ENCODE measurements at places on chromosomes 4 and X.

DNA sequence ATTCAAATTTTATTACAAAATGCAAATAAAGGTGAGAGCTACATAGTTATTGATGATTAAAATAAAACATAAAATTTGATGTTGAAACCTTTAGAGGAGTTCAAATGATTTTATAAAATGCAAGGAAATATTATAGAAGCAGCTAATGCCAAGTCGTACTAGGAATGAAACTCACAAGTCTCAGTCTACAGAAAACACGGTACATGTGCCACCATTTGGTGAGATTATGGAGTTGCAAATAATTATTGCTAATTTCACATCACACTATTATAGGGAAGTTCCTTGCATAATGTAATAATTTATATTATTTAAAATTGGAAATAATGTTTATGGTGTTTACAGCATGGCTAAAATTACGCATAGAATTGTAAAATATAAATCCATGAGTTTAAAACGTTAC lies 1601.7 kb upstream of the TENM3 start:
- DNase-seq: no peak

GRCh38 chr4:128364565-128364964 lies 77.0 kb upstream of the PGRMC2 start:
- DNase-seq: no peak

- no peak for DNase-seq
These were observed 6.3 kb upstream of the SORCS2 start for GRCh38 chr4:7186031-7186430.

DNA sequence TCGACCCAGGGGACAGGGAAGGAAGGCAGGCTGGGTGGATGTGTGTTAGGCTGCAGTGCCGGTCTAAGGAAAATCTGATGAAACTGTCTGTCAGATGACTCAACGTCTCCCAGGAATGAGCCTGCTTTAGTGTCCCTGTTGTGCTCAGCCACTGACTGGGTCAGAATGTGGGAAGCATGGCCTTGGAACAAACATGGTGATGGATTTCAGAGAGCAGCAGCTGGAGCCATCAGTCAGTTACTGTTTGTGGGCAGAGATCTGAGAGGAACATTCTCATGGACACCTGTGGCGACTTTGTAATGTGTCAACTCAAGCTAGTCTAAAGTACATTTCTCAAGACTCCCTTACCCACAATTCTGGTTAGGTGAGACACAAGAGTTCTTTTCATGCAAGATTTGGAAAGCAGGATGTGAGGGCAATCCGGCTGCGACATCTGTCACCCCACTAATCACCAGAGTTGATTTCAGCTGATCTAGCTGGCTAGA lies 63.2 kb downstream of the ANAPC10 start:
- DNase-seq: no peak

- no peak for DNase-seq
These were observed 119.0 kb downstream of the REELD1 start for GRCh38 chr4:146333187-146333894.

- DNase-seq: no peak
These were observed 180.3 kb upstream of the HS3ST1 start for GRCh38 chr4:11608992-11609391.

GRCh38 chrX:134885336-134886001 lies 105.3 kb upstream of the SMIM10 start:
- DNase-seq: no peak

DNA sequence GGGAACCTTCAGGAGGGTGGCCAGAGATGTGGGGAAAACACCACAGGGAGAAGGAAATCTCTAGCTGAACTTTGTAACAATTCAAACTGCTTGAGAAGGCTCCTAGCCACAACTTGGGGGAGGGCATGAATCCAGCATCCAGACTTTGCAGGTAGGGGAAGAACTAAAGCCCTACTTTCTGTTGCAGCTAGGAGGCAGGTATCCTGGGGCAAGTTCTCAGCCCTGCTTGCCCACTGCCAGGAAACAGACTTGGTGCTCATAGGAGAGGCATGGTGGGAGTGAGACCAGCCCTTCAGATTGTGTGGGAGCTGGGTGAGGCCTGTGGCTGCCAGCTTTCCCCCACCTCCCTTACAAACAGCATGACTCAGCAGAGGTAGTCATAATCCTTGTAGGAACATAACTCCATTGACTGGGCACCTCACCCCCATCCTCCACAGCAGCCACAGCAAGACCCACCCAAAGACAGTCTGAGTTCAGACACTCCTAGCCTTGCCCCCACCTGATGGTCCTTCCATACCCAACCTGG lies 209.5 kb upstream of the CPEB2 start:
- DNase-seq: no peak

GRCh38 chrX:20438871-20439526 lies 172.3 kb upstream of the RPS6KA3 start:
- DNase-seq: no peak

DNA sequence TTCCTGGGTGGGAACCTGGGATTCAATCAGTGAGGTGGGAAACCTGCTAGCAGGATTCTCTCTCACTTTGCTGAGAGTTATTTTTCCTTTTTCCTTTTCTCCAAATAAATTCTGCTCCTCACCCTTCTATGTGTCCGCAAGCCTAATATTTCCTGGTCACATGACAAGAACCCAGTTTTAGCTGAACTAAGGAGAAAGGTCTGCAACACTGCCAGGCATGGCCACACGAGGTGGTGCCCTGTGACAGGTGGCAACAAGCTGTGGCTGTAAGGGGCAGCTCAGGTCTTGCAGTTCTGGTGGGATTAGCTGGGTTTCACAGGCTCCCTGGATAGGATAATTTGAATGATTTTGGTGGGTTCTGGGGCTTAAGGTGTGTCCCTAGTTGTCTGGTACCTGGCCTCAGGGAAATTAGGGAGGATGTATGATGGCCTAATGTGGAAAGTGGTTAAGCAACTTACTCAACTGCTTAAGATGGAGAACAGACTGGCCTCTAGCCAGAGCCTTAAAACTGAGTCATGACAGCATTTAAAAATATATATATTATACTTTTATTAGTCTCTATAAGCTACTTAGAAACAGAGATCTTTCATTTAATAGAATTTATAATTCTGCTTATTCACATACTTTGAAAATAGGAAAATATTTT lies 215.0 kb downstream of the IL15 start:
- no peak for DNase-seq

DNA sequence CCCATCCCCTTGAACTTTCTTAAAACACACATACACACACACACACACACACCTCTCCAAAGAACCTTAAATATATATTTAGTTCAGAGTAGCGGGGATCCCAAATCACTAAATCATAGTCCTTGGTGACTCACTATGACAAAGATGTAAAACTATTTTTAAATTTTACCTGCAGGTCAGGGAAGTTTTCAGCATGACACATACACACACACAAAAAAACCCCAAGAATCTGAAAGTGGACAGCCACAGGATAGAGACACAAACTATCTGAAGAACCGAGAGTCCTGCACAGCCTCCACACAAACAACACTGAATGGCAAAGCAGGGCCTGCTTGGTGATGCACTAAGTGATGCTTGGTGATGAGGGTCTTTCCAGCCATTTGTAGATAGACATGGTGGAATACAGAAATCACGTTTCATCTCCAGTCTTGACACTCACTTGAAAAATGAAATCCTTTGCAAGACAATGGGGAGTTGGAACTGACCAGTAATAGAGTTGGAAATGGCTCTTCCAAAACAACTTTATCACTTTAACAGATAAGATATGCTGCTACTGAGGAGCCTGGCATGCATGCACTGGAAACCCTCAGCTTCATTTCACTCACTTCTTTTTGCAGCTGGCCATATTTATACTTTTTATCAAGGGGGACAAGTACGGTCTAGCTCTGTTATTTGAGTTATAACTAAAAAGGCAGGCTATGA lies 307.3 kb downstream of the RAPGEF2 start:
- DNase-seq: no peak

GRCh38 chr4:95157596-95157995 lies 391.2 kb downstream of the UNC5C start:
- DNase-seq: no peak

DNA sequence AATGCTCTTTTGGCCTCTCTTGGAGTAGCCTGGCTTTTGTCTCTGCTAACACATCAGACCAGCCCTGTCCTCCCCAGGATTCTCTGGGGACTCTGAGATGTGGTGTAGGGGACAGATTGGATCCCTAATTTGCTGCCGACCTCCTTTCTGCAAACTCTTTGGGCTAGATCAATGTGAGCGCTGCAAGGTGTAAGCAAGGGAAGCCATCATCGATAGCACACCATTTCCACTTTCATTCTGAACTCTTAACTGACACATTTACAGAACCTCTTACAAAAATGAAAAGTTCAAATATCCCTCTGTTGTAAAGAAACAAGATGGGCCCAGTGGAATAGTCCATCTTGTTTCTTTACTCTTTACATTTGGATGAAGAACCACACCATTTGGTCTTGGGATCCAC lies 46.6 kb downstream of the PGRMC2 start:
- DNase-seq: no peak

- DNase-seq: no peak
These were observed 31.0 kb downstream of the TMEM131L start for GRCh38 chr4:153497091-153497531.

GRCh38 chrX:112851806-112852205 lies 11.2 kb upstream of the AMOT start:
- no peak for DNase-seq

DNA sequence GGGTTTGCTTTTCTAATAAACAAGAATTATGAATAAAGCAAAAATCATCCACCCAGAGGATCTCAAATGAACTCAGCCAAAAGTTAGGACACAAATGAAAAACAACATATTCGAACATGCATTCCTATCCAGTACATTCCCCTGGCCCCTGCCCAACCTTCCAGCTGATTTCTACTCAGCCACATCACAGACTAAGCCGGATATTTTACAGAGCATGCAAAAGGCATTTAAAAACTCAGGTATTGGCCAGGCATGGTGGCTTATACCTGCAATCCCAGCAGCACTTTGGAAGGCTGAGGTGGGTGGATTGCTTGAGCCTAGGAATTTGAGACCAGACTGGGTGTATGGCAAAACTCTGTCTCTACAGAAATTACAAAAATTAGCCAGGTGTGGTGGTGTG lies 54.6 kb downstream of the RELL1 start:
- no peak for DNase-seq

DNA sequence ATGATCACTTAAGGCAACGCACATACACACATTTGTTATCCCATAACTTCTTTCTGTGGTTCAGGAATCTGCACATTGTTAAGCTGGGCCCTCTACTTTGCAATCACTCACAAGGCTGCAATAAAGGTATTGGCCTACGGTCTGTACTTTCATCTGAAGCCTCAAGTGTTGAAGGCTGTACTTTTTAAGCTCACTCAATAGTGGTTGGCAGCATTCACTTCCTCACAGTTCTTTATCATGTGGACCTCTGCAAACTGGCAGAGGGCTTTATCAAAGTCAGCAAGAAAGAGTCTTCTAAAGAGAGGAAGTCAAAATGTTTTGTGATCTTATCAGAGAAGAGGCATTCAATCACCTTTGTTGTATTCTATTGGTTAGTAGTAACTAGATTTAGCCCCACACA lies 301.4 kb upstream of the EPHA5 start:
- no peak for DNase-seq

- DNase-seq: no peak
These were observed 127.3 kb upstream of the WDR1 start for GRCh38 chr4:10243856-10244255.

- no peak for DNase-seq
These were observed 62.0 kb downstream of the AWAT2 start for GRCh38 chrX:69987691-69988090.

DNA sequence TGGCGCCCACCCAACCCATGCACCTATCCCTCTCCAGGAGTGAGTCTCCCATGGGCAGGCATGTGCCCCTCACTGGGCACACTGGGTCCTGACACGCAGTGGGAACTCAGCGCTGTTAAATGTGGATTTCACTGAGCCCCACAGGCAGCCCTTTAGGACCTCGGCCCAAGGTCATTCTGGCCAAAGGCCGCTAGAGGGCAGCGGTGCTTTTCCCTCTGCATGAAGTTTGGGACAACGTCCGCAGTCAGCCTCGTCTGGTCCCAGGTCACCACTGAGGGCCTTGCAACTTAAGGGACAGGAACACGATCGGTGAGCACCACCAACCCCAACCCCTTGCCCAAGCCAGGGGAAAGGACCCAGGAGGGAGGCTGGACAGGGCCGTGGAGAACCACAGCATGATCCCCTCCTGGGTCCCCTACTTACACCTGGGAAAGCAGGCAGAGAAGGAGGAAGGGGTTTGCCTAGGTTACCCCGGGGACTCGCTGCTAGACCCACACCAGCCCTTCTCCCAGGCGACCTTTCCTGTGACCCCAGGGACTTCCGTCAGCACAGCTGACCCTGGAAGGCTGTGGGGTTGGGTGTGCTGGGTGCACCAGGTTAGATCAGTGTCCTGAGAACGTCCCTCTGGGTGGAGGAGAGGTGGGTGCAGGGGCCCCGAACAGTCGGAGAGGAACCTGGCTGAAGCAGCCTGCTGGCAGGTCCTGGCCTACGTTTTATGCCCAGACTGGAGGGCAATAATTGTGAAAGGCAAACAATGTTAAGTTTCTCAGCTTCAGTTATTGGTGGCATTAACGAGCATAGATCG lies 24.0 kb downstream of the CYTL1 start:
- DNase-seq: peak; percentile 72

- DNase-seq: no peak
These were observed 16.5 kb downstream of the SEPTIN11 start for GRCh38 chr4:76965866-76966579.

DNA sequence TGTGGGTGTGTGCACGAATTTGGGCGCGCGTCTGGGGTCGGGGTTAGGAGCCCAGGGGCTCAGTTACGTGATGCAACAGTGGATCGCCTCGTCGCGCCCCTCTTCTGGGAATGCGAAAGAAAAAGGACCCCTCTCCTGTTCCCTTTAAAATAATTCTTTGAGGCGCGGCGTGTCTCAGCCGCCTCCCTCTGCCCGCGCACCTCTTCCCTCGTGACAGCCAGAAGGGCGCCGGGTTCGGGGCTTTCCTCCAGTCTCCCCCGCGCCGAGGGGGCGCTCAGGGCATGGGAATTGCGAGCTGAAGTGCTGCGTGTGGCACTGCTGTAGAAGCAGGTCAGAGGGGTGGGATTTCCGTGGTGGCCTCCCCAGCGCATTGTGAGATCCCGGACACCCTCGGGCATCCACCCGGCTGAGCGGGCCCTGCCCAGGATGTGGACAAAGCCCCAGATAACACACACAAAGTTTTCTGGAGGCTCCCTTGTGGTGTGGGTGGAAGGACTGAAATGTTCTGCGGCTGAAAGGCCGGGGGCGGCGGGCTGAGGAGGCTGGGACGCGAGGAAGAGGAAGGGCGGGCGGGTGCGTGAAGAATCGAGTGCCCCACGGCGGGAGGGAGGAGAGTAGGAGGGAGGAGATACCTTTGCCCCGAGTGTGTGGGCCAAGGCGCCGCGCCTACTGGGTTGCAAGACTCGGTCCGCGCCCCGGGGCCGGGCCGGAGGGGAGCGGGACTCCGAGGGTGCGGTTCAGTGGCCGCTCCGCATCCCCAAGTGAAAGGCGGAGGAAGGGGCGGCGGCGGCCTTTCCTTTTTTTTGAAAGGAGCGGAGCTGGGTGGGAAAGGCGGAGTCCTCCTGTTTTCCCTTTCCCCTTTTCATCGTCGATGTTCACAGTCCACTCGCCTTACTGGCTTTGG lies 752 bp downstream of the SEPTIN11 start:
- no peak for DNase-seq

- DNase-seq: no peak
These were observed 81.6 kb downstream of the ZFX start for GRCh38 chrX:24231131-24231540.

- no peak for DNase-seq
These were observed 892 bp downstream of the IL1RAPL2 start for GRCh38 chrX:104566681-104567501.

GRCh38 chr4:91070736-91071135 lies 943.5 kb downstream of the CCSER1 start:
- no peak for DNase-seq

GRCh38 chr4:145340071-145340675 lies 141.5 kb upstream of the SMAD1 start:
- DNase-seq: no peak

GRCh38 chr4:39970671-39971640 lies 6.8 kb downstream of the PDS5A start:
- no peak for DNase-seq

Data from vagina (tissue), 2 donors.